ENCODE measurements at places on chromosomes 4 and X. TPM values are rescaled to one million over a fixed set of nuclear protein-coding genes. Genes with fewer than 3 reads are reported as not detected.

F11 gene
- not detected for total RNA-seq

DNA sequence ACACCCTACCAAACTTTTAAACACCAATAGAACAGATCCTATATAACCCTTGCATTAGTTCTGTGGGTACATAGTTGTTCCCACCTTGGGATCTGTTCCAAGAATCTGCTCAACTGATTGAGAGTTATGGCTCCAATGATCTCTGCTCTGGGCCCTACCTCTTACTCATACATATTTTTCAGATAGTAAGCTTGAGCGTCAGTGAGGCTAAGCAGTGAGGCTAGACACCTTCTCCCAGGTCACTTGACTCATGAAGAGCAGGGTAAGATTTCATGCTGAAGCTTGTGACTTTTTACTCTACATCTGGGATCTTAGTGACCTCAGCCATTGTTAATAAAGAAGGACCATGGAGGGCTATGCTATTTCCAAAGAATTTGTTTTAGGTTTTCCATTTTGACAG, 23.1 kb upstream of the TNIP3 start:
- no peak for DNase-seq

GRCh38 chr4:102759831-102760644, 730 bp downstream of the MANBA start:
- peak; percentile 34 for DNase-seq

- no peak for DNase-seq
Measured at GRCh38 chrX:87755493-87755892, 237.9 kb downstream of the KLHL4 start.

GRCh38 chr4:8033067-8033755, 93.5 kb upstream of the AFAP1 start:
- DNase-seq, result no peak

Measured in dermis blood vessel endothelial cell (primary cell).